Stimulated activated CD4-positive, alpha-beta T cell treated with anti-CD3 and anti-CD28 coated beads, Interleukin-15, amount 100 ng/mL, for 24 hours (primary cell): ENCODE measurements at places on chromosomes 16 and 17.
A peak's percentile ranks its signal among the peaks of the same experiment; 100 is the strongest.

GRCh38 chr16:83393196-83393981 is 414.4 kb upstream of the HSBP1 start:
- no peak for DNase-seq

GRCh38 chr17:60631119-60631518 is 31.1 kb downstream of the PPM1D start:
- DNase-seq, result no peak

GRCh38 chr16:31471875-31472708 is at the start of gene TGFB1I1:
TGFB1I1 (plus strand) TSS chr16:31472152; CDS start chr16:31472189, 37 bp downstream.
- no peak for DNase-seq

- DNase-seq, result peak; percentile 49
Measured at GRCh38 chr16:1706386-1707192, 594 bp downstream of the MAPK8IP3 start.

DNA sequence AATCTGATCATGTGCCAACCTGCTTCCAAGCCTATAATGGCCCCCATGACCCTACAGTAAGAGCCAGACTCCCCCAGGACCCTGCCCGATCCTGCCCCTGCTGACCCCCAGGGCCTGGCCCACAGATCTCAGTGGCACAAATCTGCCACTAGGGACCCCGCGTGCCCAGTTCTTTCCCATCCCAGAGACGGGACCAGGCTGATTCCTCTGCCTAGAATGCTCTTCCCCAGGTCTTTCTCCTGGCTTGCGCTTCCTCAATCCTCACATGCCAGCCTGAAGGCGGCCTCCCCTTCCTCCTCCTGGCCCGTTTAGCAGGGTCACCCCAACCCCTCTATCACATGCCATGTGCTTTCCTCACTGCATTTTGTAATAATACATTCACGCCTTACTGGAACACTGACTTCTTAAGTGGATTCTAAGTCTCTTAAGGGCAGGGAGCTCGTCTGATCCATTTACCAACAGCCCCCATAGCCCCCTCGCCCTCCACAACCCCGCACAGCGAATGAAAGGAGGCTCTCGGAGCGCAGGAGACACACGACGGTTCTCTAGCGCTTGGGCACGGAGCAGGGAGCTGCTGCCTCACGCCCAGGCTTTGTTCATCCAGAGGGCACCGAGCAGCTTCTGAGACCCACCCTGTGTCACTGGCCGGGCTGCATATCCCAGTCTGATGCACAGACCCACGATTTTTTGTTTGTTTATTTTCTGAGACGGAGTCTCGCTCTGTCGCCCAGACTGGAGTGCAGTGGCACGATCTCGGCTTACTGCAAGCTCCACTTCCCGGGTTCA is 1.2 kb downstream of the TRIM65 start:
- peak; percentile 38 for DNase-seq

- DNase-seq, result peak; percentile 91
Measured at GRCh38 chr16:641326-642188, at the start of gene MCRIP2. MCRIP2 (plus strand) TSS chr16:641828; CDS start chr16:641992, 164 bp downstream.

DNA sequence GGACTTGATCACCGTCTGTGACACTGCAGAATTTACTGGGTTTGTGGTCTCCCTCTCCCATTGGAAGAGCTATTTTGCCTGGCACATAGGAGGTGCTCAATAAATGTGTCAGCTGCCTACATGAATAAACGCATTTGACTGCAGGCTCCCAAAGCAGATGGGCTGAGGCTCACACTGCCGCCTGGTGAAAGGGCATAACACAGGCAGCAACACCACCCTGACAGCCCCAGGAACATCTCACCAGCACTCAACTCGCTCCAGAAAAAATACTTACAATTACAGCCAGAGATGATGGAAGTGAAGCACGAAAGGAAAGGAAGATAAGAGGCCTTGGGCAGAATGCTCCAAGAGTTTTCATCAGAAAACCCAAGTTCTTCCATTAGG is 73.9 kb downstream of the RPH3AL start:
- DNase-seq, result no peak

DNA sequence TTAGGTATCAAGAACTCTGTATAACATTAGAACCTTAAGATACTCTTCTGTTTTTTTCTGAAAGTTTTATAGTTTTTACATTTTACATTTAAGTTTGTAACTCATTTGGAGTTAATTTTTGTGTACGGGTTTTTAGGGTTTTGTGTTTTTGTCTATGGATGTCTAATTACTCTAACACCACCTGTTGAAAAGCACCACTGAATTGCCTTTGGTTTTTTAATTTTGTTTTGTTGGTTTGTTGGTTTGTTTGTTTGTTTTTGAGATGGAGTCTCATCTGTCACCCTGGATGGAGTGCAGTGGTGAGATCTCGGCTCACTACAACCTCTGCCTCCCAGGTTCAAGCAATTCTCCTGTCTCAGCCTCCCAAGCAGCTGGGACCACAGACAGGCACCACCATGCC is 29.8 kb upstream of the ZNF629 start:
- DNase-seq, result no peak

- no peak for DNase-seq
Measured at GRCh38 chr16:24883714-24884151, 38.0 kb downstream of the SLC5A11 start.

GRCh38 chr17:10681866-10682446 is 15.4 kb downstream of the SCO1 start:
- no peak for DNase-seq

- no peak for DNase-seq
Measured at GRCh38 chr17:29577001-29577370, 8.5 kb downstream of the TP53I13 start.

- no peak for DNase-seq
Measured at GRCh38 chr16:87201790-87202189, 115.4 kb downstream of the C16orf95 start.

GRCh38 chr16:73190688-73191659 is 143.0 kb upstream of the ZFHX3 start:
- no peak for DNase-seq

GRCh38 chr17:64340557-64340956 is 50.1 kb downstream of the PECAM1 start:
- DNase-seq, result no peak

GRCh38 chr16:50594308-50595260 is 46.4 kb downstream of the NKD1 start:
- no peak for DNase-seq

GRCh38 chr16:4572715-4573114 is 16.6 kb downstream of the C16orf96 start:
- no peak for DNase-seq

DNA sequence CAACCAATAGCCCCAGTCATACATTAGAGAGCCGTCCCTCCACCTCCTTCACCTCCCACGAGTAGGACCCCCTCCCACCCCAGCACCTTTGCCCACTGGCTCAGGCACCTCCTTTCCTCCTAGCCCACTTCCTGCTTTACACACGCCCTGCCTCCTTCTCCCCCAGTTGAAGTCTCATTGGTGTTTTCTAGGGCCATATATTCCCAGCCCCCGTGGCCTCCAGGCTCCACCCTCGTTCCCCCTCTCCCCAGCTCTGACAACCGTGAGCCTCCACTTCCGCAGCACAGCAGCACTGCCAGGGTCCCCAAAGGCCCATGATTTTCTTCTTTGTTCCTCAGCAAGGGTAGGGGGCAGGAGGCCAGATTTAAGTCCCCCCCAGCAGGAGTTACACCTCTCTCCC is 340.3 kb upstream of the TNRC6C start:
- DNase-seq, result no peak
